Thymus (tissue), 14 donors: ENCODE measurements at places on chromosomes 7 and 10. TPM values are rescaled to one million over a fixed set of nuclear protein-coding genes. Genes with fewer than 3 reads are reported as not detected.

DNA sequence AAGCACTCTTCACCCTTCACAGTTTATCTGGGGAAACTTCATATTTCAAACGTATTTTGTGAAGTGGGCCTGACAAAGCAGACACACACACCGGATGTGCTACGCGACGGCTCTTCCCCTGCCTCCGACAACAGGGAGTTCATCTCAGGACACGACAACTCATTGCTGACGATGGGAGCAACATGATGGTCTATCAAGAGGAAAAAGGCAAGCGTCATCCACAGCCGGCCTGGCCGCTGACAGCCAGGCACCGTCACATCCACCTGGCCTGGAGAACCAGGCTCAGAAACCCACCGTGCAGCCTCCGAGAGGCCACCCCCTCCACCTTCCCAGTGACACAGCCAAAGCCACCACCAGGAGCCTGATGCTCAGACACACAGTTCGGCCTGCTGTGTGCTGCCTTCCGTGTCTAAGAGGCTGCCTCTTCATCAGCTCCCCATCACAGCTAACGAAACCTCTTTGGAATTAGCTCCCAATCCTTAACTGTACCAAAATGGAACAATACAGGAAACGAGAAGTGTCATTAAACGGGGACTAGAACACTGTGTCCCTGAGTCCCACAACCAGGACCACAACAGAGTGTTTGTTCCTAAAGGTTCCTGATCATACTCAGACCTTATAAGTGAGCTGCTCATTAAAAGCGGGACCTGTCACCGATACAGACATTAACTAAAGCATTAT, 76.7 kb downstream of the SFMBT2 start:
- H3K4me3 ChIP-seq = no peak overlapping the region
- DNase-seq = no peak
- H3K27me3 ChIP-seq = no peaks in the 10 kb centered on the region
- H3K36me3 ChIP-seq = no peaks in the 10 kb centered on the region
- no peaks in the 10 kb centered on the region for H3K4me1 ChIP-seq

The SH2B2 gene
- total RNA-seq = 0.76 TPM

The DYNC1I1 gene
- total RNA-seq = 2.5 TPM

DNA sequence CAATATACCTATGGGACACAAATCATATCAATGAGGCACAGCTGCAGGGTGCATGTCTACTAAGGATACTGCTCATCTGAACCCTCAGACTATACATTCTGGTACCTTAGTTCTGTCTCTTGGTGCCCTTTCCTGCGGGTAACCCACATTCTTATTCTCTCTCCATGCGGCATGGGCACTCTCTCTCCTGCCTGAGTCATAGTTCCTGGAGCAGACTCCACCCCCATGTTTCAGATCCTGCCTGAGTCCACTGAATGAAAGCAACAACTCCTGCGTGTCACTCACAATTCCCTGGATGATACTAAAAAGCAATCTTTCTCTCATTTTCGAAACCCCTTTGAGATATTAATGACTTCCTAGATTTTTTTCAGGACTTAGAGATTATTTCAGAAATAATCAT, 653.1 kb upstream of the C7orf33 start:
- no peaks in the 10 kb centered on the region for H3K36me3 ChIP-seq
- H3K27ac ChIP-seq = no peak overlapping the region
- DNase-seq = no peak
- H3K4me1 ChIP-seq = no peaks in the 10 kb centered on the region
- no peaks in the 10 kb centered on the region for H3K27me3 ChIP-seq

DNA sequence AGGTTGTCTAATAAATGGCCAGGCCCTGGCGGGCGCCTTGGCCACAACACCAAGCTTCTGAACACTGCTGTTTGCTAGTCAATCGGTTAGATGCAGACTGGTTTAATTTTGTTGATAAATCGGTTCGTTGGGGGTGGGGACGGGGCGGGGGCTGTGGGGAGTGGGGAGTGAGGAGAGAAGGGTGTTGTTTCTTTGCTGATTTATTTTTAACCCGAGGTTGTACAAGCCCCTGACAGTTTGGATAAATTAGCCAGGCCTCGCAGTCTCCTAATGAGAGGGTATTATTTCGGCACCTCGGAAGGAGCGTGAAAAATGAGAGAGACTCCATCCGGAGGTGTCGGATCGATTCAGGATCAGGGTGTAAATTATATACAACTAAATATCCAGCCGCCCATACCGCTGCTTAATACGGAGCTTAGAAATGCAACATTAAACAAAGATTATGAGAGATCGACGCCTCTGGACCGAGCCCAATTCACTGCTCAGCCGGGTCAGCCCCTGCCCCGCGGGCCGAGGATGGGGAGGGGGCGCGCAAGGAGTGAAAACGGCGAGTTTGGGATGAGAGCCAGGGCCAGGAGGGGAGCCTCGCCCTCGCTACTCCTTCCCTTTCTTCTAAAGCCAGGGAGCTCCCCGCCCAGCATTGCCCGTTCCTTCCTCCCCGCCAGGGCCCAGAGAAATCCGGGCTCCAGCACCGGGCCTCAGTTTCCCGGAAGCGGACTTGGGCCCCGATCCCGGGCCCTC, 8.0 kb downstream of the UNCX start:
- H3K36me3 ChIP-seq = no peaks in the 10 kb centered on the region
- H3K4me1 ChIP-seq = no peaks in the 10 kb centered on the region
- DNase-seq = no peak
- no peak overlapping the region for H3K27ac ChIP-seq
- peaks cover 91% of the 10 kb centered on the region for H3K27me3 ChIP-seq
- H3K4me3 ChIP-seq = no peak overlapping the region

- no peaks in the 10 kb centered on the region for H3K27me3 ChIP-seq
- H3K27ac ChIP-seq = no peak overlapping the region
- DNase-seq = no peak
- peaks cover 11% of the 10 kb centered on the region for H3K4me1 ChIP-seq
- no peak overlapping the region for H3K4me3 ChIP-seq
Observed at GRCh38 chr10:75286901-75287300, 51.1 kb upstream of the COMTD1 start.

GRCh38 chr7:137519947-137520346, 176.4 kb upstream of the PTN start:
- no peaks in the 10 kb centered on the region for H3K4me1 ChIP-seq
- H3K4me3 ChIP-seq = no peak overlapping the region
- no peaks in the 10 kb centered on the region for H3K36me3 ChIP-seq

DNA sequence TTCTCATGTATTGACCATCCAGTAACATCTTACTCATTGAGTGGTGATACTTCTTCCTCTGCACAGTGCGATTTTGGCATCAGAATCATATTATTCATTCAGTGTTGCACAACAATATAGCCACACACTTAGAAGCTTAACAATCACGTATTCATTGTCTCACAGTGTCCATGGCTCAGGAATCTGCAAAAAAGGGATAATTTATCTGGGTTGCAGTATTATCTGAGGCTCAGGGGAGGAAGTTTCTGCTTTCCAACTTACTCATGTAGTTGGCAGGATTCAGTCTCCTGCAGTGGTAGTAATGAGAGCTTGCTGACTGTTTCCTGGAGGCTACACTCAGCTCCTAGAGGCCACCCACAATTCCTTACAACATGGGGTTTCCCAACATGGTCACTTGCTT, 803.6 kb downstream of the SORCS1 start:
- H3K27ac ChIP-seq = no peak overlapping the region
- no peaks in the 10 kb centered on the region for H3K27me3 ChIP-seq
- no peaks in the 10 kb centered on the region for H3K4me1 ChIP-seq
- no peak for DNase-seq
- H3K4me3 ChIP-seq = no peak overlapping the region

GRCh38 chr7:157519798-157520244, 183.0 kb downstream of the DNAJB6 start:
- no peak overlapping the region for H3K4me3 ChIP-seq
- no peak for DNase-seq
- no peak overlapping the region for H3K27ac ChIP-seq
- H3K36me3 ChIP-seq = no peaks in the 10 kb centered on the region
- no peaks in the 10 kb centered on the region for H3K27me3 ChIP-seq

- no peak overlapping the region for H3K4me3 ChIP-seq
- H3K36me3 ChIP-seq = no peaks in the 10 kb centered on the region
- H3K27ac ChIP-seq = no peak overlapping the region
- peaks cover 44% of the 10 kb centered on the region for H3K27me3 ChIP-seq
- DNase-seq = peak; percentile 67
Observed at GRCh38 chr10:98028168-98028770, 2.2 kb downstream of the CRTAC1 start.

DNA sequence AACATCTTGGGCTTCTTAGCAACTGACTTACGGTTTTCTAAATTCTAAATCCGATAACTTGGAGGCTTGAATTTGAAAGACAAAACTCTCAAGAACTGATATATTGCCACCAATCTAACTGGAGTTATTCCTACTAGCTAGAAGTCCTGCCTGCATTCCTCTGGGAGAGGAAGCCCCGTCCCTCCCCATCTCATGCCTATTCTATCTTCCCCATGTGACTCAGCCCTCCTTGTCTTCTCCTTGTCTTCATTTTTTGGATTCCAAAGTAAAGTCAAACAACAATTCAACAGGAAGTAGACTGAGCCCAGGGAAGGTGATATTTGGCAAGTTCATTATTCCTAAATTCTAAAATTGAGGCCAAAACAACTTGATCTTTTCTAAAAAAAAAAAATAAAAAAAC, 587.7 kb downstream of the KCNMA1 start:
- H3K27me3 ChIP-seq = no peaks in the 10 kb centered on the region
- DNase-seq = no peak
- no peak overlapping the region for H3K4me3 ChIP-seq
- H3K27ac ChIP-seq = no peak overlapping the region
- H3K36me3 ChIP-seq = no peaks in the 10 kb centered on the region

DNA sequence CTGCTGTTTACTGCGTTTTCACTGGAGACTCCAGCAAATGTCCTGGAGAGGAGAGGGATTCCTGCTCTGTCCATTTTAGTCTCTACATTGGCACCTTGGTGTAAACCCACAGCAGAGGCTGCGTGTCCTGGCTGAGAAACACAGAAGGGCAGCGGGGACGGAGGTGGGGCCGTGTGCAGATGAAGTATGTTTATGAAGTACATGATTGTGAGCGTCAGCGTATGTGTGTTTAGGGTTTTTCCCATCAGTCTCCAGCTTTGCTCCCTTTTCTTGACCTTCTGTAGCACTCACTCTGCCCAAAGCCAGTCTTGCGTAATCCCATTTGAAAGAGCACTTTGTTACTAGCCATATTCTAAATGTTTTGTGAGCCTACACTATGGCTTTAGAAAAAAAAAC, 750.7 kb upstream of the SORCS1 start:
- H3K27me3 ChIP-seq = peaks cover 21% of the 10 kb centered on the region
- H3K36me3 ChIP-seq = no peaks in the 10 kb centered on the region
- no peak overlapping the region for H3K4me3 ChIP-seq

DNA sequence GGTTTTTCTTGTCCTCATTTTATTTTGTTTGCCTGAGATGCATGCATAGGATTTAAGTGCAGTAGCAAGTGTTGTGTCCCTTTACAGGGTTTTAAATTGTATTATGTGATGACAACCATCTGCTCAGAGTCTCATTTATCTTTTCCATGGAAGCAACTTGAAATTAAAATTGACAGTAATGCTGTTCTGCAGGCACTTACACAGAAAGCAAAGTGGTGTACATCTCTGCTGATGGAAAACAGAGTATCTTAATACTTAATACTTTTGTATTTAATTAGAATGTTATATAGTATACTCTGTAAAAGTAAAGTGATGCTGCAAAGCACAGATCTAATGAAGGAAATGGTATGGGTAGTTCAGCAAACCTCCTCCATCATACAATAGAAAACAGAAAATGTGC, 482.9 kb downstream of the POM121L12 start:
- H3K36me3 ChIP-seq = no peaks in the 10 kb centered on the region
- no peak overlapping the region for H3K4me3 ChIP-seq
- H3K4me1 ChIP-seq = no peaks in the 10 kb centered on the region
- no peaks in the 10 kb centered on the region for H3K27me3 ChIP-seq

DNA sequence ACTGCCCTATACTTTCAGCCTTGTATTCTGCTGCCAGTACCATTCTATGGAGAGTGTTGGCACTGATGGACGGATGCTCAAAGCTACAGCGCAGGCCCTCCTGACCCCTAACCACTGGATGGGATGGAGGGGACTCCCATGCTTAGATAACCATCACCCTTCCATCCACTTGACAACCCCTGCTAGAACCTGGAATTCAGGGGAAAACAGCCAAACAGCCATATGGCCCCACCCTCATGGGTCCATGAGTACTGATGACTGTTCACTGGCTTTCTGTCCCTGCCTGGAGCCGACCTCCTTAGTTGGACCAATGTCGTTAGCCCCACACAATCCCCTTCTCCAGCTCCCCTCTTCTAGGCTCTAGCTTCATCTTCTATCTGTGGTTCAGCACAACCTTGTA, 16.2 kb downstream of the DUSP5 start:
- peaks cover 21% of the 10 kb centered on the region for H3K36me3 ChIP-seq
- no peaks in the 10 kb centered on the region for H3K4me1 ChIP-seq
- H3K4me3 ChIP-seq = no peak overlapping the region
- H3K27me3 ChIP-seq = no peaks in the 10 kb centered on the region
- H3K27ac ChIP-seq = no peak overlapping the region
- no peak for DNase-seq

GRCh38 chr10:3043512-3044368, 23.6 kb upstream of the PFKP start:
- H3K27ac ChIP-seq = no peak overlapping the region
- H3K27me3 ChIP-seq = peaks cover 15% of the 10 kb centered on the region
- no peaks in the 10 kb centered on the region for H3K36me3 ChIP-seq
- H3K4me1 ChIP-seq = no peaks in the 10 kb centered on the region
- no peak for DNase-seq

DNA sequence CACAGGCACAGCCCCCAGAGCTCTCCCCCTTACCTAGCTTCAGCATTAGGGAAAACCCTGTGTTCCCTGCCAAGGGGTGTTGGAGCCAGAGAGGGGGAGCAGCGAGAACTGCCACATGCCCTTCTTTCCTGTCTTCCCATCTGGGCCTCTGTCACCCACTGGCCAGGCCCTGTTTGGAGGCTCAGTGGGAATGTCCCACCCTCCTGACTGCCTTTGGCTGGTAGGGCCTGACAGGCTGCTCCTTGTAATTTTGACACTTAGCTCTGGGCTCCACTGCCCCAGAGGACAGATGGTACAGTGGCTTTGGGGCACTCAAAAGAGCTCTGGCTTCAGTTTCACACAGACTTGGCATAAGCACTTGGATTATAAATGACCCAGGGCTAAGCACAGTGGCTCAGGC, 50.6 kb downstream of the GRID2IP start:
- H3K36me3 ChIP-seq = no peaks in the 10 kb centered on the region
- no peak overlapping the region for H3K27ac ChIP-seq
- no peak overlapping the region for H3K4me3 ChIP-seq
- DNase-seq = no peak
- peaks cover 11% of the 10 kb centered on the region for H3K4me1 ChIP-seq
- H3K27me3 ChIP-seq = peaks cover 4% of the 10 kb centered on the region

The FGF8 gene
- 0.14 TPM for total RNA-seq

The GDF2 gene
- total RNA-seq = not detected
